ENCODE measurements at places on chromosomes 7 and 10.

DNA sequence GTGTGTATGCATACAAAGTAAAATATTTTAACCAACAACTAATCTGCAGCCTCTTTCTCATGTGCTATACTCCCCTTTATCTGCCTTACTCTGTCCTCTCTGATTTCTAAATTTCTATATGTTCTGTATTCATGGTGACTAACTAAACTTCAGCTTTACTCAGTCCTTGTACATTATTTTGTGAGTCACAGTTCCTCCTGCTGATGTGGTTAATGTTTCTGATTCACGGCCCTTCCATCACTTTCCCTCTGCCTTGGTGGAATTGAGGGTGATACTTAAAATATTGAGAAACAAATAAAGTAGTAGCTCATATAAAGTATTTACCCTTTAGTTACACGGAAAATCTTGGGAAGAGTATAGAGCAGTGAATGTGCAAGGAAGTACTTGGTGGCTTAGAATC, 899.1 kb upstream of the ZWINT start:
- DNase-seq, result no peak

DNA sequence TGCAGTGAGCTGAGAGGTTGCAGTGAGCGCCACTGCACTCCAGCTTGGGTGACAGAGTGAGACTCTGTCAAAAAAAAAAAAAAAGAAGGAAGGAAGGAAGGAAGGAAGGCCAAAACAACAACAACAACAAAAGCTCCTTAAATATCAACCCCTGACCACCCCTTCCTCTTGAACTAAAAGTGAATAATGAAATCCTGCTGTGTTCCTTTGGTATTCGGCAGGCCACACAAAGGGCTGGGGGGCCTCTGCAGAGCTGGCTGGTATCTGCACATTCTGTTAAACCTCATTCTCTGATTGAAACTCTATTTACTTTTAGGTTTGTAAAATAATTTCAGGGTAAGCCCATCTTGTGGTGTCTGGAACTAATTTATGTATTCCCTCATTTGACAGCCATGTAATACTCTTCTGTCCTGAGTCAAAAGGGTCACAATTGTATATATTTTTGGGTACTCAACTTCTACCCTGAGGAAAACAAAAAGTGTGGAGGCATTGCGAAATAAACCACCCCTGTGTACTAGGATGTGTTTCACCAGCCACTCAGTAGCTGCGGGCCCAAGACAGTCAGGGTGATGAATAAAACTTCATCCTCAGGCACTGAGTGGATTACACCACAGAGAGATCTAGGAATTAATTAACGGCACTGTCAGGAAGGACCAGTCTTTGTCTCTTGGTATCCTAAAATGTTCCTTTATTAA, 446.4 kb upstream of the PFKP start:
- DNase-seq, result no peak

DNA sequence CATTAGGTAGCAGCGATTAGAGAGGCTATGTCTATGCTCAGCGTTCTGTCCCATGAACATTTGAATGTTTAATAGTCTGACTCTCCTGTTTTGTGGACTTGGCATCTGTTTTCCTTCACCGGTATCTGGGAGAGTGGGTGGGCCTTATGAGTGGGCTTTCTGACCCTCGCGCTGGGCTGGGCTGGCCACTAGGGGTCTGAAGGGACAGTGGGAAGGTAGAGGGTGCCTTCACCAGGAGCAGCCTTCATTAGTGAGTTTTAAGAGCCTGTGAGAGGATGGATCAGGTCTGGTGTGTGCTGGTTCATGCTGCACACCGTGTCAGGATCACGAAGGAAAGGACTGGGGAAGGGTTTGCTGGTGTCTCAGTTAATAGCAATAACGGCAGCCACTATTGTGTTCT, 33.4 kb downstream of the DCLRE1A start:
- no peak for DNase-seq

- DNase-seq, result no peak
Observed at GRCh38 chr7:66522518-66522917, 106.2 kb upstream of the KCTD7 start.

DNA sequence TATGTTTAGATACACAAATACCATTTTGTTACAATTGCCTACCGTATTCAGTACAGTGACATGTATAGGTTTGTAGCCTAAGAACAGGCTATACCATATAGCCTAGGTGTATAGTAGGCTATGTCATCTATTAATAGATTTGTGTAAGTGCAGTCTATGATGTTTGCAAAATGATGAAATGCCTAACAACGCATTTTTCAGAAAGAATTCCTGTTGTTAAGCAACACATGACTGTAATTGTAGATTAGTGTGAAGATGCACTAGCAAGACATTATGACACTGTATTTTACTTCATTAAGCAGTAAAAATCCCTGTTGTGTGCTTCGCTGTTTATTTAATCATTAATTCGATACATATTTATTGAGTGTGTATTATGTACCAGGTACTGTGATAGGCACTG, 446.0 kb downstream of the SUGCT start:
- no peak for DNase-seq

GRCh38 chr10:114684084-114684821, 26.2 kb upstream of the ABLIM1 start:
- no peak for DNase-seq

DNA sequence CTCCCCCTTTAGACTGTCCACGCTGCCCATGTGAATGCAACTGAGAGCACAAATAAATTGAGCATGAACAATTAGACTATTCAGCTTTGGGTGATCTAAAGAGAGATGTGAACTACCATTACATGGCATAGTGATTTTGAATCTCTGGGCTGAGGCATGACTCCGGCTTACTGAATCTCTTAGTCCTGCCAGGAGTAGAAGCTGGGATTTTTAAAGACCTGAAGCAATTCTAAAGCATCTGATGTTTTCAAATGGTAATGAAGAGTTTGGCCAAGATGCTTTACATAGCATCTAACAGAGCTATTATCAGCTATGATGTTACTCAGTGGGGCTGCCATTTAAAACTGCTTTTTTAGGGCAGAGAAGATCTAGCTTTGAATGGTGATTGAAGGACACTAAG, 1059.1 kb downstream of the SORCS3 start:
- no peak for DNase-seq

DNA sequence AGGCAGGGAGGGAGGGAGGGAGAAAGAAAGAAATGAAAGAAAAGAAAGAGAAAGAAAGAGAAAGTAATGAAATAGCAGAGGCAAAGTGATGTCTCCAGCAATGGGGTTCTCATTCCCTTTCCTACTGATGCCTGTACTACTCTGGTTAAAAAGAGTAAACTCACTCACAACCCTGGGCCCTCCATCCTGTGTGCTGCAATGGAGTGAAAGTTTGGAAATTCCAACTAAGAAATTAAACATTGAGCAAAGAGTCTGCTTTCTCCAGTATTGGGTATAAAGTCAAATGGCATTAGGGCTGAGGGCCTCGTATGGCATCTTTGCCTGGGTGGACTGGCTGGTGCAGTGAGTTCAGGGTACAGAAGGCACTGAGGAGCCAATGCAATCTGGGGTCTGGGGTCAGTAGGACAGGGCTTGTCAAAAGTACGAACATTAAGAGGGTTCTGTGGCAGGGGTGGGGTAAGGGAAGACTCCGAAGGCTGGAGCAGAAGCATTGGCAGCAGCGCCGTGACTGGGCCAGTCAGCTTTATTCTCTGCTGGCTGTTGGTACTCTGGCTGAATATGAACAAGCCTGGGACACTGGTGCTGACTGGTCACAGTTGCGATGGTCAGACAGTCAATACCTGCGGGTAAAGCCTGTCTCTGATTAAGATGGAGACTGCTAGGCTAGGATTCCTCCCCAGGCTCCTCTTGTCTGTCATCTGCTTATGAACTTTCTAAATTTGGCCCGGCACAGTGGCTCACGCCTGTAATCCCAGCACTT, 24.1 kb upstream of the TNS3 start:
- DNase-seq, result no peak

GRCh38 chr7:102264367-102264891, 22.2 kb upstream of the SH2B2 start:
- DNase-seq, result no peak

GRCh38 chr7:27329909-27330308, 87.3 kb downstream of the EVX1 start:
- no peak for DNase-seq

- no peak for DNase-seq
Observed at GRCh38 chr10:133072720-133073390, 14.9 kb upstream of the ADGRA1 start.

GRCh38 chr10:60871215-60871614, 72.8 kb downstream of the RHOBTB1 start:
- DNase-seq, result no peak

Data from Panc1 (cell line).